ENCODE measurements at places on chromosomes 3 and 15. TPM values are rescaled to one million over a fixed set of nuclear protein-coding genes. Genes with fewer than 3 reads are reported as not detected.
A peak's percentile ranks its signal among the peaks of the same experiment; 100 is the strongest.

GALNT15 gene
- 2.0 TPM for total RNA-seq

DNA sequence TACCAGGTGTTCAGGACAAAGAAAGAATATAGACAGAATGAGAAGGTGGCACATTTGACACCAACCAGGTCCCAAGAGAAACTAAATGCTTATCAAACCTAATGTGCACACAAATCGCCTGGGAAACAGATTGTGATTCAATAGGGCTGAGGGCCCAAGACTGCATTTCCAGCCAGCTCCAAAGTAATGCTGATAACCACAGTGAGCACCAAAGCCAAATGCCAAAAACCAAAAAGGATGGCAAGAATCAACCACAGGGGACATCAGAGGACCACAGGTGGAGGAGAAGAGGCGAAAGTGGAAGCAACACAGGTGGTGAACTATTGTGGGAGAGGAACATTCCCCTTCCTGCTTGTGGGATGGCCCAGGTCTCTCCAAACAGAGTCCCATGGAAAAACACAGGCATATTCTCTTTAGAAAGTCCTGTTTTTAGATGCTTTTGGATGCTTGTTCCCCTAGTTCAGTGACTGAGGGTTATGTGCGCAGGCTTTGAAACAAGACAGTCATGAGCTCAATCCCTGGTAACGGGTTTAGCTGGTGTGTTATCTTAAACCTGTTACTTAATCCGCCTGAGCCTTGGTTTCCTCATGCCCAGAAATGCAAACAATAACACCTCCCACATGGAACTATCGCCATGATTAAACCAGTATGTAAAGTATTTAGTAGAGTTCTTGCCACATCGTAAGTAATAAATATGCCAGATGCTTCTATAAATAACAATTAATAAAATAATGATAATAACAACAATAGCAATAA, 241.7 kb downstream of the ATP8B4 start:
- no peak for DNase-seq

DNA sequence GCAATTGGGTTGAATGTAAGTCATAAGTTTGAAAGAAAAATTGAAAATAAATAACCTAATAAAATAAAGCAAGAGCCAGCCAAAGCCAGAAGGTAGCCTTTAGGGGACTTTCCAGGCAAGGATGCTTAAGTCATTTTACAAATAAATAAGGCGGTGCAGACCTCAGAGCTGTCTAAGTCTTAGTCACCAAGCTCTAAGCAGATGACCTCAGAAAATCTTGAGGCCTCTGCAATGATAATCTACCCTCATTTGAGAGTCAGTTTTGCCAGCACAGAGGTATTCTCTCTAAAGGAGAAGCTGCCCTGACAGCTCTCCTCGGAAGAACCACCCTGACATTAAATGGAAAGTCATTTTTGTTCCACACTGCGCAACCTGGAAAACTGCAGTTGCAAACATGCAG, 113.9 kb downstream of the OXNAD1 start:
- no peak for DNase-seq

DNA sequence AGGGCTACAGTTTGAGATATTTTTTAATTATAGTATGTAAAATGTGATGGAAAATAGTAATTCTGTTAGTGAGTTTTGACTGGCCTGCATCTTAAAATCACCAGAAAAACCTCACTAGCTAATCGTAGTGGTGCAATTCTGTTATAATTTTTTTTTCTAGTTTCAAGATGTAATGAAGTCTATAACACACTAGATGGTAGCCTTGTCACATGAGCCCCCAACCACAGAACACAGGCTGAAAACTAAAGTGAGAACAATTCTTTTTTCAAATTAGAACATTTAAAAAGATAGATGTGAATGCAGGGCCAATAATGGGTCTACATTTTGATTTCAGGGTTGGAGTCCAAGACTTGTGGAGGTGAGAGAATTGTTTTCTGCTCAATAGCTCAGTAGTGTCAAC, 83.3 kb upstream of the KCNH8 start:
- no peak for DNase-seq

- DNase-seq = no peak
Observed at GRCh38 chr15:59304034-59304795, 68.5 kb downstream of the MYO1E start.

DNA sequence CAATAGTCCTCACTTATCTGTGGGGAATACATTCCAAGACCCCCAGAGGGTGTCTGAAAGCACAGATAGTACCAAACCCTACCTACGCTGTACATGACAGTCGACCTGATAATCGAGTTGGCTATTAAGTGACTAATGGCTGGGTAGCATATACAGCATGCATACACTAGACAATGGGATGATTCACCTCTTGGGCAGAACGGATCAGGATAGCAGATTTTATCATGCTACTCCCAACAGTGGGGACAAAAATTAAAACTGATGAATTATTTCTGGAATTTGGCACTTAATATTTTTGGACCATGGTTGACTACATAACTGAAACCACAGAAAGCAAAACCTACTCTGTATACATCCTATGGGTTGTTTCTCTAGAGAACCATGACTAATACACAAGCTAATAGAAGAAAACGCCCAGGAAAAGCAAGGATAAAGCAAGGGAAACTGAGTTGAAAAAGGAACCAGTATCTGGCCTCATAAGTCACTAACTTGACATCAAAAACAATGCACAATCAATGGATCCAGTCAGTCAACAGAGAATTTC, 15.5 kb downstream of the ATG3 start:
- DNase-seq = no peak

DNA sequence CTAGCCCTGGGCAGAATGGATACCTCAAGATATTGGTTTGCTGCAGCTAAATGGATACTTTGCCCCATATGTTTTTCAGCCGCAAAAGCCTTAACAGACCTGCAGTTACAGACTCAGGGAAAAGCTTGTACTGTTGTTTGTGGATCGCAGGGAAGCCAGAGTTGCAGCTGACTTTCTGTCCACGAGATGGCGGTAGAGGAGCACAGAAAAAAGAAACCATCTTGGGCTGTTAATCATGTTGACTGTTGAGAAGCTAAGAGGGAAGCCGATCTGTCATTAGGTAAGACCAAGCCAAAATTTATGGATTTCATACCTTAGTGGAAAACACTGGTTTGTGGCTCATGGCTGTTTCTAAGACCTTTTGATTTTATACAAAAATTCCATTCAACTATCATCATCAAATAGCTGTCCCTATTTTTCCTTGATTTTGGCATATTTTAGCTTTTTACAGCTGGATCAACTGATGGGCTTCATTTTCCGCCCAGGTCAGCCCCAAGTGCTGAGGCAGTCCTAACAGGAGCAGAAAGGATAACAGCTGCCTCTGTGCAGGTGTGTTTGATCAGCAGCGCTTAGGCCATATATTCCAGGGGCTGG, 205.7 kb upstream of the ZPLD1 start:
- peak; percentile 75 for DNase-seq

GRCh38 chr3:159171333-159171732, 369.5 kb downstream of the MFSD1 start:
- no peak for DNase-seq

Data from occipital lobe (tissue), 3 donors.